ENCODE measurements at places on chromosomes 7 and 10.

- DNase-seq: no peak
Measured at GRCh38 chr7:156833312-156833711, 59.7 kb downstream of the LMBR1 start.

- no peak for DNase-seq
Measured at GRCh38 chr10:102608487-102608886, 35.8 kb upstream of the TRIM8 start.

DNA sequence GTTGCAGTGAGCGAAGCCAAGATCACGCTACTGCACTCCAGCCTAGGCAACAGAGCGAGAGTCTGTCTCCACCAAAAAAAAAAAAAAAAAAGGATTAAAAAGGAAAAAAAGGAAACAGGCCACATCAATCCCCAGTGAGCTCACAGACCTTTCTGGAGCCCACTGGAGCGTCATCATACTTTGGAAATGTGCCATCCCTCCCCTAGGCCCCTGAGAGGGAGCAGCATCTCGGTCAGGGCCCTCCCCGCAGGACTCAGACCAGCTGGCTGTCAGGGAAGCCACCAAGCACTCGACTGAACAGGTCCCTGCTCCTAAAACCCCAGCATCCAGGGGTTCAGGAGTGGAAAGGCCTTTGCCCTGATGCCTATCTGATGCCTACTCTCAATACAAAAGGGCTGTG lies 97.9 kb upstream of the SH2B2 start:
- no peak for DNase-seq

DNA sequence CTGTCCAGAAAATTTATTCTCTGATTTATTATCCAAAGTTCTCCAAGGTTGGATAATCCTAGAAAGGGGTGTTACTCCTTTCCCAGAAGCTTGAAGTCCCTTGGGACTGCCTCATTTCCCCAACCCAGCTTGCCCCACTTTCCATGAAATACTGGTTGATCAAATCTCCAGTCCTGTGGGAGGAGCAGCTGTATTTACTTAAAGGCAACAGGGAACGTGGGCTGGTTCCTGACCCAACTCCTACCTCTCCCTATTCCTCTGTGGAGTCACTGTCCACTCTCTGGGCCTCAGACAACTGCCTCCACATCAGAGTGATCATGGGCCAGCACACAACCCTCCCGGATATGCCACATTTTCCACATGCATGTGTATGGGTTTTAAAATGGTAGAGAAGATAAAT lies 166.2 kb upstream of the PRR15 start:
- no peak for DNase-seq

DNA sequence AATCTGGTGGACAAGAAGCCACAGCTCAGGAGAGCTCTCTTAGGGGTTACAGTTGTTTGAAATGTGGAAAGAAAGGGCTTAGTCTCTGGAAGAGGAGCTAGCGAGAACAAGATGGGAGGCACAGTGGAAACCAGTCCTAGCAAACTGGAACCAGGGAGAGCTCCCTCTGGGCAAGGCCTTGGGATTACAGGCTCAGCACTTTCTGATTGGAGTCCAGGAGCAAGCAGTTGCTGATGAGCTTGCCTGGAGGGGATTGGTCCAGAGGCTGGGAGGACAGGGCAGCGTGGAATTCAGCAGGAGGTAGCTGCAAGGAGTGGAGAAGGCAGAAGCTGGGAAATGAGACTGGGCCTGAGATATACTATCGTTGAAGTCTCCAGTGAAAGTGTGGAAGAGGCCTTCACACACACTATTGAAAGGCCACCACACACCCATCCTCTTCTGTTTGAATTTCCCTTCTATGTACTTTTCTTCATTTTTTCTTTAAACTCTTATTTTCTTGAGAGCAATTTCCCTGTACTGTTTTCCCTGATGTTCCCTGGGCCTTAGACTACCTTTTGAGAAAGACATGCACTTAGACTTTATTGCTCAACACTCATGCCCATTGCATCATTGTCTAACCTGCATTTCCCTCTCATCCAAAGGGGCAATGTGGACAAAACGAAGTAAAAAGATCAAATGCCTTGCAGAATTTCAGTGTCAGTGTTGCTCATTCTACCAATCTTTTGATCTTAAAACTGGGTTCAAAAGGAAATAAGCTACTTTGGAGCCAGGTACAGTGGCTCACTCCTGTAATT lies 57.8 kb upstream of the LANCL2 start:
- DNase-seq: no peak

GRCh38 chr7:46076527-46076926 lies 155.5 kb upstream of the IGFBP3 start:
- DNase-seq: no peak

- no peak for DNase-seq
Measured at GRCh38 chr10:119353421-119353820, 146.1 kb downstream of the GRK5 start.

GRCh38 chr10:131141645-131142516 lies 169.6 kb downstream of the TCERG1L start:
- DNase-seq: no peak

- DNase-seq: no peak
Measured at GRCh38 chr7:108735814-108736213, 166.1 kb downstream of the DNAJB9 start.

DNA sequence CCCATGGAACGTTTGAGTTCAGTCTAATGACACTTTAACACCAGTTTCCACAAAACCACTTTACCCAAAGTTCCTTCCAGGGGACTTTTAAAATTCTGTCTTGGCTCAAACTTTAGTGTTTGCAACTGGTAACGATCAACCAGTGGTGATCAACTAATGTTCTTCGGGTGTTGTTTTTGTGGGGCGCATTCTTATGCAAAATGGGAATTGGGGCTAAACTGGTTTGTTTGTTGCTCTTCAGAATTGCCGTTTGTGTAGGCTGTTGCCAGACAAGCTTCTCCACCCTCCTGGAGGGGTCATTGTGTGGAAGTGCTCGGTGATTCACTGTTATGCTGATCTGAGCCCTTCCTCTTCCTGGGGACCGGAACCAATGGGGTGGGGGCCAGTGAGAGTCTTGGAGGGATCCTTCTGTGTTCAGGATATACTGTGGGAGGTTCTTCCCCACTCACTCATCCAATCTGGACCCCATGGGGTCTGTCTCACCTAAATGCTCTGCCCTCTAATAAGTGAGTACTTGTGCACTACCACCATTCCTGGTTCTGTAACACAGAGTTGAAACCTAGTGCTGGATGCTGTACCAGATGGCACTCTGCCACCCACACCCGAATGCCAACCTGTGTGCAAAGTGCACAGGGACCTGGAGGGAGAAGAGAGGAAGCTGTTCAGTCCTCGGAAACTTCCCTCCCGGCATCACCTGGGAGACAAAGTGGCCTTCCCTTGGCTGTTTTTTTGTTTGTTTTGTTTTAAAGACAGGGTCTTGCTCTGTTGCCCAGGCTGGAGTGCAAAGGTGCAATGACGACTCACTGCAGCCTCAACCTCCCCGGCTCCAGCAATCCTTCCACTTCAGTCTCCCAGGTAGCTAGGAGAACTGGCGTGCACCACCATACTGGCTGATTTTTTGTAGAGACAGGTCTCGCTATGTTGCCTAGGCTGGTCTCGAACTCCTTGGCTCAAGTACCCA lies 2.1 kb downstream of the NFE2L3 start:
- no peak for DNase-seq

DNA sequence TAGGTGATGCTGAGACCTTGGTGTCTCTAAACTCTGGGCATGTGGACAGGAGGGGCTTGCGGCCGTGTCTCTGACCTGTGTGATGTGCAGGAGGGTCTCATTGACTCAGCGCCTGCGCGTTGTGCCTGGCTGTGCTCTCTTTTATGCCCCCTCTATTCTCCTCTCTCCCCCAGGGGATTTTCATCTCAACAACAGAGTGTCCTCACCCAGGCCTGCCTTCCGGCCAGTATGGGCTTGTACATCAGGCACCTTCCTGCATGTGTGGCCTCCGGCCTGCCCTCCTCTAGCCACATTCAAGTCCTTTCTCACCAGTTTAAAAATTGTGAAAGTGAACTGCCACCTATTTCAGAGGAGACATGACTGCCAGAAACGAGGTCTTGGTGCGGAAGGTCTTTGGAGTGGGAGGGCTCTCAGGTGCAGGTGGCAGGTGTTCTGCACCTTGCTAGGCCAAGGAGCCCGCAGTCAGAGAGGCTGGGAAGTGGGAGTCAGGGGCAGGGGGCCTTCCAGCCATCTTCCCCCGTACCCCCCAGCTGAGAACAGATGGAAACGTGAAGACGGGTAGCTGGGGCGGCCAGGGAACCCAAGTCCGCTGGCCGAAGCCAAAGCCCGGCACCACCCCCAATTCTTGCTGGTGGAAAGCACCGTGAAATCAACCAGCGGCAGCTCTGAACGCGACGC lies 531 bp upstream of the INTS15 start:
- DNase-seq: no peak

DNA sequence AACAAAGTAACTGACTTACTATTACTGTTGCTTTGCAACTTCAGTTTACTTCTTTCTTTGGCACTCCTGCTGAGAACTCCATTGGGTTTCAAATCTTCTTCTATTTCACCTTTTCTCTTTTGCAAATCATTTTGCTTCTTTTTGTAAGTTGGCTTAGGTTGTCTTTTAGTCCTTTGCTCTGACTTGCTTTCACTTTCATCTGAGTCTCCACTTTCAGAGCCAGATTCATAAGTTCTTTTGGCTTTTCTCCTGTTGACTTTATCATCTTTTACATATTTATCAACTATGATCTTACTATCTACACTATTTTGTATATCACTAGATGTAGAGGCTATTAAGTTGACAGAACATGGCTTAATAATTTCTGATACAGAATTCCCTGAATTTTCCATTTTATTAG lies 73.4 kb downstream of the NRBF2 start:
- no peak for DNase-seq

- DNase-seq: no peak
Measured at GRCh38 chr7:157709531-157710251, 372.9 kb downstream of the DNAJB6 start.

DNA sequence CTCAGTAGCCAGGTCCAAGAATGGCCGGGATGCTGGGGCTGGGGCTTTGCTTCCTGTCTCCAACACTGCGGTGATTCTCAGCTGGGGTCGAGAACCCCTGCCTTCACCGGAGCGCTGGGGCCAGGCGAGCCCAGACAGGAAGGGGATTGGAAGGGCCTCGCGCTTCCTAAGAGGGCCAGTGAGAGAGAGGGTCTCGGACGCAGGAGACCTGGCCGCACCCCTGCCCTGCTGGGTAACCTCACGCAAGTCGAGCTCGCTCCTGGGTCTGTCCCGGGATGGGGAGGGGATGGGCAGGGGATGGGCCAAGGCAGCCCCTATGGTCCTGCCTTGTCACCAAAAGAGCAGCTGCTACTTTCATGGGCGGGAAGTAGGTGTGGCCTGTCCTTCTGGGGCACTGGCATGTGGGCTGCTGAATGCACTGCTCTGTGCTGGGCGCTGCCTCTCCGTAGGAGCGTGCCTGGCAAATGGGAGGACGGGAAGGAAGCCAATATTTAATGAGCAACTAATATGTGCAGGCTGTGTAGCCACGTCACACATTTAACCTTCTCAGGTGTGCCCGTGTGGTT lies 20.0 kb downstream of the KCNK18 start:
- no peak for DNase-seq

DNA sequence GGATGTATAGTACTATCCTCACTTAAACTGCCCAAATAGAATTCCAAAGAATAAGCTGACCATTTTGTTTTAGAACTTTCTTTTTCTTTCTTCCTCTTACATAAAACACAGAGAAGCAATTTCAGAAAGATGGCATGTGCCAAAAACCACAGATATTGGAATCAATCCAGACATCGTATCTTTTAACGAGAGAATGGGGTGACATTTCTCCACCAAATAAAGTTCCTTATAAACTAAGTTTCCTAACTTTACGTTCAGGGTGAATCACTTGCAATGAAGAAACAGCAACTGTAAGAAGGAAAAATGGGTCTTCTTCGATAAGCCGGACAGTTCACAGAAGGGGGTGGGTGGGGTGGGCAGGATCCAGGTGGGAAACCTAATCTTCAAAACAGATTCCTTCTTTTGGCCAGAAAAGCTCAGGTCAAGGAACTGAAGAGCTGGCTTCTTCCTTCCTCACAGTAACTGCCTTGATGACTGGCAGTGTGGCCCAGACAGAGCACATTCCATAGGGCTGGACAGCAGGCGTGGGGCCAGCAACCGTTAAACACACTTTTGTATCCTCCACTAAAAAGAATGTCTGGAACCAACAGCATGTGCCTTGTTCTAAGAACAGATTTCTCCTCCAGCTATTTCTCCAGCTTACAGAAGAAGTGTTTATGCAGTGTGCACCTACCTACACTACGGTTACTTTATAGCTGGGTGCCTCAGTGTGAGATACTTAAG lies 31.5 kb downstream of the CREB3L2 start:
- DNase-seq: no peak

DNA sequence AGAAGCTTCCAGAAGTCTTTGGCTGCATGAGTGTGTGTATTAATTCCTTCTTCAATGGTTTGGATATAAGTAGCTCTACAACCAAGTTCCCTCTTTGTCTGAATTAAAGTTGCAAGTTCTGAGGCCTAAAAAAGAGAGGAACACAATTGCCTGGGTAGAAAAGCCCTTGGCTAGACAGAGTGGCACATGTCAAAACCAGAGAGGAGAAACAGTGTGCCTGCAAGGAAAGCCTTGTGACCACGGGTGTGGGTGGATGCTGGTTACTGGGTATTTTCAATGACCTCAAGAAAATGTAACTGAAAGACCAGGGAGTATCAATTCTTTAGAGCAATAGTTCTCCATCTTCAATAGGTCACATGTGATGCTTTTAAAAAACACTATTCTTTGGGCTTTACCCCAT lies 148.3 kb downstream of the SVIL start:
- DNase-seq: no peak

DNA sequence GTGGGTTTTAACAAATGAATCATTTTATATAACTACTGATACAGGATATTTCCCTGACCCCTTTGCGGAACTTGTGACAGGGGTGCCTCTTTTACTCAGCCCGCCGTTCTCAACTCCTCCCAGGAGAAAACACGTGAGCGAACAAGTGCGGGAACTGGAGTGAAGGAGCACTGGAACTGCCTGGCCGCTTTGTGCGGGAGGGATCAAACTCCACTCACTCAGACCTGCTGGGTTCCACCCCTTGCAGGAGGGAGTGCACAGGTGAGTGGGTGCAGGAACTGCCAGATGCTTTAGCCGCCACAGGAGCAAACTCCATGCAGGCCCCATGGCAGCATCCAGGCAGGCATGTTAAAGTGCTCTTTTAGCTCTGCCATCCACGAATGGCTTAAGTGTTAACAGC lies 513.4 kb upstream of the GRM3 start:
- DNase-seq: no peak

DNA sequence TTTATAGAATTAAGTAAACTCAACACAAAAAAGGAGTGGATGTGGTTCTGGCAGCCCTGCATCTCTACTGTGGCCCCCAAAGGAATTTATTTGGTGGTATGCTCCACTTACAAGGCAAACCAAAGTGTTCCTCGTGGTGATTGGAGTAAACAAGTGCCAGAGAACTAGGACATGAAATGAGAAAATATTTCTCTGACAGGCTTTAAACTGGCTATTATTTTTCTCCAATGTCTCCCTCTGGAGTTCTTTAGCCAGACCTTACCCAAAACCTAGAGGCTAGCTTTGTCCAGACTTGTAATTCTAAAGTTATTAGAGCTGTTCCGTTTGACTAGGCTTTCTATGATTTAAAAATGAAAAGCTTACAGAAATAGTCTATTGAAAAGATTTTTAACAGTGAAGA lies 990.1 kb downstream of the CNTNAP2 start:
- DNase-seq: no peak

GRCh38 chr7:115269486-115269885 lies 347.6 kb downstream of the MDFIC start:
- DNase-seq: no peak

Measured in right renal pelvis (tissue), 4 donors.